ENCODE measurements at places on chromosomes 7 and 10.
A peak's percentile ranks its signal among the peaks of the same experiment; 100 is the strongest.

DNA sequence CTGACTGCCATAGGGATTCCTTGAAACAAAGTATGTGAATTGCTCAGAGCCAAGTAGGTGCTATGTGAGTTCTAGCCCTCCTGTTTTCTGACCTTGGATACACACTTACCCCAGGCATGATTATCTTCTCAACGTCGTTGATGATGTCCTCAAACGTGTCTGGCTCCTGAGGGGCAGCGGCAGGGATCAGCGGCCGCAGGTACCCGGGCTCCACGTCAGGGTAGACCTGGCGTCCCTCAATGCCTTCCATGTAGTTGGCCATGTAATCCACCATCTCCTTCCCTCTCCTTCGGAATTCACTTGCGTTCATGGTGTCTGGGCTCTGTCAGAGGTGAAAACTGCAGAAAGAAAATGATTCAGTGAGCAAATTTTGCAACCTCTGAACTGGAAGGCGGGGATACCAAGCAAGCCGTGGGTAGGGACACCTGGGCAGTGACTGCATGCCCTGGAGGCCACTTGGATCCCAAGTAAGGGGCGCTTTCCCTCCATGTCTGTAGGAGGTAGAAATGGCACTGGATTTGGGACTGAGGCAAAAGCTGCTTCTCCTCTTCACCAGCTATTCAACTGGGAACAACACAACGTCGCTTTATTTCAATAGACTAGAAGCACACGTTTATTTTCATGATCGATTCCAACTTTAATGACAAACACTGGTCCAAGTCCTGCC is 21.3 kb downstream of the DDC start:
- no peak for DNase-seq

GRCh38 chr10:76543655-76544054 is 1094.0 kb downstream of the KCNMA1 start:
- peak; percentile 6 for DNase-seq

GRCh38 chr7:75971961-75972763 is 22.2 kb downstream of the TMEM120A start:
- peak; percentile 20 for DNase-seq

DNA sequence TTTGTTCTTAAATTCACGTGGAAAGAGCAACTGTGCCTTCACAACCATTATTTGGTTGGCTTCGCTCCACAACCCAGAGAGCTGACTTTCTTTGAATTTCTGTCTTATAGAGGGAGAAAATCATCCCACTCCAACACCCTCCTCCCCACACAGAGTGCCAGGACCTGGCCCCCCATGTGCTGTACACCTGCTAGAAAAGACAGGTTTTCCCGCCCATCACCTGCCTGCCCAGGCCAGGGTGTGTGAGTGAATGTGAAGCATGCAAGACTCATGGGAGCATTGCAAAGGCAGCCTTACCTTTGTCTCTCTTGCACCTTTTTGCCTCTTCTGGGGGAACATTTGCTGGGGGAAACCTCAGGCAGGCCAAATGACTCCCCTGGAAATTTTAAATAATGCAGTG is 319.0 kb downstream of the TNS3 start:
- no peak for DNase-seq

DNA sequence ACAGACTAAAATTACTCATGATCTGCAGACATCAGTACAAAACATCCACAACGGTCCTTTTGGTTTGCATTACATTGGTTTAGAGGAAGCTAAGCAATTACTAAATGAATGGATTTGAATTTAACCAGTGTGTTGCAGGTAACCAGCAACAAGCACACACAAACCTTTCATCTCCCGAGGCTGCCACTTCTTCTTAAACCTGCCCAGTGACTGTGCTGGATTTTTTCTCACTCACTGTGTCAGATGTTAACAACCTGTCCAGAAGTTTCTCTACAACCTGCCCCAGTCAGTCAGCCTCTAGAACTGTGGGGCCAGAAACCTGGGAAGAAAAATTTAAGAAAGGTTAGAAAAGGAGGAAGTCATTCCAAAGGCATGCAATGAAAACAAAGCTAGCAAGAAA is 2.4 kb upstream of the MEOX2 start:
- no peak for DNase-seq

- no peak for DNase-seq
Observed at GRCh38 chr10:120272350-120272749, 184.7 kb upstream of the PLPP4 start.

GRCh38 chr10:93954726-93955363 is 38.9 kb upstream of the PLCE1 start:
- DNase-seq, result peak; percentile 44

DNA sequence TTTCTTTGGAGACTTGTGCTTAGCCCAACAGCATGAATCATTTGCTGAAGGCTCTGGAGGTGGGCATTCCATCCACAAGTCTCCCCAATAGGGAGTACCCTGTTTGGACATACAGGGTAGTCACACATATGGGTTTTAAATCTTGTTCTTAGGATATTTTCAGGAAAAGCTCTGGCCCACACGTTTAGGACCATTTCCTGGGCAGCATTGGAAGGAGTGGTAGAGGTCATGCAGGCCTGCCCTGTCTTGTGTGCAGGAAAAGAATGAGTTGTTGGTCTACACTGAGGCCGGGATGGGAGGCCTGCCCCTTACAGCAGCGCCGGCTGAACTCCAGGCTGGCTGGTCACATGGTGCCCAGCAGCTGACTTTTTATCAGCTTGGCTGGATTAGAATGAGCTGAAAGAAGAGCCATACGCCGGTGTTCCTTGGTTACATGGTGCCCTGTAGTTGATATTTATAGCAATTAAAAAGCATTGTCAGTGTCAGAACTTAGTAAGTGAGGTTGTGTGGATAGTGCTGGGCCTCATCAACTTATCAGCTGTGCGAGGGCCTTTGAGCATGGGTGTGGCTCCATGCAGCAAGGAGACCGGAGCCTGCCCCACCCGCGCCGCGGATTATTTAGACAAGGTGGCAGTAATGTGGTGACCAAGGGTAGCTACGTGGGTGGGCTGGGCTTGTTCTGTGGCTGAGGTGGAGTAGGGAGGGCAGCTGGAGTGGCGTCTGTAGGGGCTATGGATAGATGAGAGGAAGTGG is 28.6 kb downstream of the OGDH start:
- DNase-seq, result no peak

DNA sequence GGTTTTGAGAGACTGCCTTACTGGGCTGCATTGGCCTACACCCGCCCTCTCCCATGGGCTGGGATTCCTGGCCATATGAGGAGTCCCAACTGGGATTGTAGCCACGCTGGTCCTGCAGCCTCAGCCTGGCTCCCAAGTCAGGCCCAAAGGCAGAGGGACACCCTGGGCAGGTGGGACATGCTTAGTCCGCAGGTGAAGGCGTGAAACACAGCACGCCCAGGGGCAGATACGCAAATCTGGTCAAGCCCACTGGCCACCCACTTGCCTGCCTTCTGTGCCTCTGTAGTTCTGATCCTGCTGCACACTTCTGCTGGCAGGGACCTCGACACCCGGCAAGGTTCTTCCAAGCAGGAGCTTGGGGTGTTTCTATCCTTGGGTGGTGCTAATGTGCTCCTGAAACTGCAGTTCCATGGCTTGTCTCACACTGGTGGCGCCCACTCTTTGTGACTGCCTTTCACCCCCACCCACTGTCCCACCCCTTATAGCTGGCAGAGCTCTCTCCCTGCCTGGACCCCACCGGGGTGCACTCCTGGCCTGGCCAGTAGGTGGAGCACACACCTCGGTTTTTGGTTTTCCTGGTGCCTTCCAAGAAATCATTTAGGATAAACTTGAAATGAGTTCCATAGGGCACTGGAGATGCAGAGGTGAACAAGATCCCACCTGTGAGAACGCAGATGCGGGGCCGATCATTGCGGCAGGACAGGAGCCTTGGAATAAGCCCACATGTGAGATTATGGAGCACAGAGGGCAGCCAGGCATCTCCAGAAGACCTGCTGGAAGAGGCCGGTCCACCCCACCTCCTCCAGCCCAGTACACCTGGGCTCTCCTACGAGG is 47.9 kb downstream of the MKI67 start:
- DNase-seq, result no peak

DNA sequence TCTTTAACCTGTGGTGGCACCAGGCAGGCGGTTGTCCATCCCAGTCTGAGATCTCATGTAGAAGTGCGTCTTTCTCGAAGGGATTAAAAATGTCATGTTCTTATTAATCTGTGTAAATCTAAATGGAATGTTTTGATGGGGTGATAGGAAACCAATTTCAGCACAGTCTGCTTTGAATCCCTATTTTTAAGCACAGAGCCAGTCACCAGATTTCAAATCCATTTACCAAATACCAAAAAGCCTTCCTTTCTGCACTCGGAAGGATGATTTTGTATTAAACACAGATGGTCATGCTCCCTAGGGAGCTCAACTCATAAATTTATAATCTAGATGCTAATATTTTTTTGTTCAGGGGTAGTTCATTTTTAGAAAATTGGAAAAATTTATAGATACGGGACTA is 160.6 kb upstream of the AOAH start:
- DNase-seq, result no peak

DNA sequence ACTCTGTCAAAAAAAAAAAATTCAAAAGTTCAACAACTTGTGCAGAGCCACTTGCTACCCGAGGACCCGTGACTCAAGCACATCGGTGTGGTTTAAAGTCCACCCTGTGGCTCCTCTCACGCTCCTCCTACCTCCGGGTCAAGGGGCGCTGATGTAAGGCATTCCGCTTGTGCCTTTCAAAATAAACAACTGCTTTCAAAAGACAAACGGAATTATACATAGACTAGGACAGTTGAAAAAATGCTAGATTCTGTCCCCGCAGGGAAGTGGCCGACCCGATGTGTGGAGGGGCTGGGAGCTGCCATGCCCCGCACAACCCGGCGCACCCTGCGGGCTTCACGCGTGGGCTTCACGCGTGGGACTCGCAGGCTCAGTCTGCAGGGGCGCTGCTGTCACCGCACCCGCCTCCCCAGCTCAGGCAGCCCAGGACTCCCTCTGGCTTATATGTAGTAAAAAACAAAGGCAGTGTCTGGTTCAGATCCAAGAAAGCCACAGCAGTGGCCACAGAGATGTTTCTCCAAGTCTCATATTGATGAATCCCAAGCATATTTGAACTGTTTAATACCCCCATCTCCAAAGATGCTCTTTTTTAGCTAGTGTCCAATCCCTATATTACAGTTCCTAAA is 239.7 kb upstream of the INHBA start:
- DNase-seq, result no peak

- DNase-seq, result peak; percentile 57
Observed at GRCh38 chr10:72026278-72027111, 61.9 kb downstream of the SPOCK2 start.

GRCh38 chr10:130079614-130080460 is 30.8 kb downstream of the C10orf143 start:
- no peak for DNase-seq

DNA sequence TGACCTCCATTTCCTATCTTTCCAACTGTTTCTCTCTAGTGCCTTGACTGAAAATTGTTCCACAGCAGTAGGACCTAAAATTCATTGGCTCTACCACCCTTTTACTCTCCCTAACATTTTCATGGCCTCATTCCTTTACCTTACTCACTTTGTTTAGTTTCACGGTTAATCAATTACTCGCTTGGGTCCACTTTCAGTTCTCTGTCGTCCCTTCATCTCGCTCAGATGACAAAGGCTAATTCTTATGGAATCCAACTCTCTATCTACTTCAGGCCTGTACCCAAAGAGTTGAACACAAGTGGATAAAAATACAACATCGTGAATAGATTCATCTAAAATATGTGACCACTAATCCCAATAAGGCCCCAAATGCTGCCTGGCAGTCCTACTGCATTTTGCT is 85.9 kb upstream of the ADO start:
- DNase-seq, result no peak

DNA sequence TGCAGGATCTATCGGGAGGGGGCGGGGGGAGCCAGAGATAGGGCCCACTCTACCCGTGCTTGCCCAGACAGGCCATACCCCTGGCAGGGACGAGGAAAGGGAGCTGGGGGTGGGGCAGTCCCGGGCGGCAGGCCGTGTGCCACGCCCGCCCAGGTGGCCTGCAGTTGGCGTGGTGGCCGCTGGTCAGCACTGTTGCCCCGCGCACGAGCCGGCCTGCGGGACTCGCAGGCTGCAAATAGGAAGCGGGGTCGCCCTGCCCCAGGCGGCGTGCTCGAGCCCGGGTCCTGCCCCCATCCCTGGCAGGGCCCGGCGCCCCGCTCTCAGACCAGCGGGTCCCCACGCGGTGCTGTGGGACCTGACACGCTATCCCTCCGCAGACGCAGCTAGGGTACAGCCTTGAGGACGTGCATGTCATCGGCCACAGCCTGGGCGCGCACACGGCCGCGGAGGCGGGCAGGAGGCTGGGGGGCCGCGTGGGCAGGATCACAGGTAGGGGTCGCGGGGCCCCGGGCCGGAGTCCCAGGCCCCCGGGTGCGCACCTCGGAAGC is 6.7 kb downstream of the PNLIPRP2 start:
- no peak for DNase-seq

GRCh38 chr10:116158036-116158435 is 115.0 kb downstream of the GFRA1 start:
- DNase-seq, result no peak

GRCh38 chr7:27269455-27269854 is 26.9 kb downstream of the EVX1 start:
- no peak for DNase-seq

- DNase-seq, result peak; percentile 28
Observed at GRCh38 chr7:81525841-81526240, 244.0 kb downstream of the HGF start.

GRCh38 chr10:71081229-71081560 is 131.2 kb upstream of the UNC5B start:
- no peak for DNase-seq

DNA sequence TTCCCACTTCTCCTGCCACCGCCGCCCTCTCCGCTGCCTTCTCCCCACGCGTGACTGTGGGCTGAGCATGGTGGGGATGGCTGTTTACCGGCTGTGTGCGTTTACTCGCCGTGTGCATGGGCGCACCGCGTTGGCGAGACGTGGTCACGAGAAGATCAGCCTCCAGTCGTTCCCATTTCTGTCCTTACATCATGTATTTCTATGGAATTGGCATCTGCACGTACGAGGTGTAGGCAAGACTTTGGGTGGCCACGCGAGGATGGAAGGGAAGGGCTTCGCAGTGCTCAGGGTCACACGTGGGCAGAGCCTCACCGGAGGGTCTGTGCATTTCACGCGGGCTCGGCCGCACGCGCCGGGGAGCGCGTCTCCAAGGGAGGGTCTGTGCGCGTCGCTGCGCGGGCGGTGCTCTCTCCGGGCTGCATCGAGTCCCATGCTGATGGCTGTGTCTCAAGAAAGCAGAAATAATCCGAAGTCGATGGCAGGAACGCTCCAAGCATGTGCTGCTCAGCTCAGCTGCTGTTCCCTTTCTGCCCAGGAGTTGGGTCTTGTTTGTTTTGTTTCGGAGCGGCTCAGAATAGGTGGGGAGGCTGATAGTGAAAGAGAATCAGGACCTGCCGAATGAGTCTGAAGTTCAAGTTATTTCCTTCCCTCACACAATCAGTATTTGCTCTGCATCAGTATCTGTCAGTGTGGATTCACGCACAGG is 973 bp downstream of the CAMK1D start:
- peak; percentile 6 for DNase-seq

- DNase-seq, result no peak
Observed at GRCh38 chr10:60098677-60099601, 192.6 kb upstream of the CCDC6 start.

DNA sequence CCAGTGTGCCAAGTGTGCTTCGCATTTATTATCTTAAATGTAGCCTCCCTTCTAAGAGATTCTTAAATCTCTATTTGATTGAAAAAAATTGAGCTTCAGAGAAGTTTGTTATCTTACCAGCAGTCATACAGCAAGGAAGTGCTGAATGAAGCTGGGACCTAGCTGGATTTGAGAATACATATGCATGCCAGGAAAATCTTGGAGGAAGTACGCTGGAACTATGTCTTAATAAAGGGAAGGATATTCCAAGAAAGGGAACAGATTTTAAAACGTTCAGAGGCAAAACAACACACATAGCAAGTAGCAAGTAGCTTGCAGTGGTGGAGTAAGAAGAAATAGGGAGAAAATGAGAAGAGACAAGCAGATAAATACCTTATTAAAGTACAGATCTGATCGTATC is 1.5 kb downstream of the CFAP70 start:
- DNase-seq, result no peak
